ENCODE measurements at places on chromosomes 11 and 22.

GRCh38 chr11:84501750-84502149, 1125.4 kb downstream of the DLG2 start:
- no peak for DNase-seq

GRCh38 chr22:33000342-33001280, 57.6 kb downstream of the SYN3 start:
- peak; percentile 17 for DNase-seq

GRCh38 chr11:3958281-3958680, 102.8 kb downstream of the STIM1 start:
- no peak for DNase-seq

- no peak for DNase-seq
These were observed 51.1 kb downstream of the BARX2 start for GRCh38 chr11:129426776-129427175.

- DNase-seq, result peak; percentile 5
These were observed 324.0 kb downstream of the RAB38 start for GRCh38 chr11:87851234-87851633.

DNA sequence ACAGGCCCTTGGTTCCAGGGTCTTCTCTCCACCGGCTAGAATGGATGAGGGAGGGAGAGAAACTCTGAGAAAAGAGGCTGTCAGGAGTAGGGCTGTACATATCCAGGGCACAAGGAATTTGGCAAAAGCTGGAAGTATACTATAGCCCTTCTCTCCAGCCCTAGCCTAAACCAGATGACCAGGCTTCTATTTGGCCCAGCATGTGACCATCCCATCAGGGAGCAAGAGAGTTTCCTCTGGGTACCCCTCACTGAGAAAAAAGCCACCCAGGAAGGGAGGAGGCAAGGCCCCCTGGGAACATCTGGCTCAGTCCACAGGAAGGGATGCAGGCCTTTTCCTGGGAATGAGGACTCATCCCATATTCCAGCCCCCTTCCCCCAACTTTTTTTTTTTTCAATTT, 8.3 kb downstream of the CD44 start:
- DNase-seq, result no peak

- DNase-seq, result no peak
These were observed 365.3 kb upstream of the PDGFD start for GRCh38 chr11:104529213-104529612.

DNA sequence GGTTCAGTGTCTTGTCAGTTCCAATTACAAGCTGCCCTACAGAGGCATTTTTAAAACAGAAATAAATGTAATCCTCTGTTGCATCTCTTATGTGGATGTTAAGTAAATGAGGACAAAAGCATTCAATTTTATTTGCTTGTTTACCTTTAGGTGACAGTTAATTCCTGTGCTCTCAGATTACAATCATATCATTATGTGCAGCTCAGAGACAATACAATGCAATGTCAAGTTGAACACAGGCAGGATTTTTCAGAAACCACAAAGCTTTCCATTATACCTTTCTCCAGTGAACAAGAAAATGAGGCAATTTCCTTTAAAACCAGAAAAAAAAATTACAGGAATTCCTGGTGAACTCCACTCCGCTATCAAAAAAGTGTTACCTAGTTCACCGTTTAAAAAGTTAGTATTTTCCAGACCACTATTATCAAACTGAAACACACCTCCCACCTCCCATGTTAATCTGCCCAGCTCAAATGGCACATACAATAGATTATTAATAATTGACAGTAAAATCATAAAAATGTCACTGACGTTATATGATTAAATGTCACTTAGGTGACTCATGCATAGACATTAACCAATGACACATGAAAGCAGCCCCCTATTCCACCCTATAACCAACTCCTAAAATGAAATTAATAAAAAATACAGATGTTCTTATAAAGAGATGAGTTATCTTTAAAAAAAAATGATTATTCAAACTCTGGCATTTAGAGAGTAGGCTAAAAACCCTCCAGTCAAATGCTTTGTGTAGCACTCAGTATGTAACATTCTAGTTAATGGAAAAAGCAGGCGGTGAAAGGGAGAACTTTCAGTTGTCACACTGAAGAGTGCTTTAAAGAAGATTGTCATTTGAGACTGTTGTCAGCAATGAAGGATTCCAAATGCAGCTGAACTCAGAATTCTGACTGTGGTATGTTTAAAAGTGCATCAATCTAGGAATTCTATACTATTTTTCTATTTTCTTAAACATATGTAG, 98.6 kb downstream of the MUC15 start:
- no peak for DNase-seq

DNA sequence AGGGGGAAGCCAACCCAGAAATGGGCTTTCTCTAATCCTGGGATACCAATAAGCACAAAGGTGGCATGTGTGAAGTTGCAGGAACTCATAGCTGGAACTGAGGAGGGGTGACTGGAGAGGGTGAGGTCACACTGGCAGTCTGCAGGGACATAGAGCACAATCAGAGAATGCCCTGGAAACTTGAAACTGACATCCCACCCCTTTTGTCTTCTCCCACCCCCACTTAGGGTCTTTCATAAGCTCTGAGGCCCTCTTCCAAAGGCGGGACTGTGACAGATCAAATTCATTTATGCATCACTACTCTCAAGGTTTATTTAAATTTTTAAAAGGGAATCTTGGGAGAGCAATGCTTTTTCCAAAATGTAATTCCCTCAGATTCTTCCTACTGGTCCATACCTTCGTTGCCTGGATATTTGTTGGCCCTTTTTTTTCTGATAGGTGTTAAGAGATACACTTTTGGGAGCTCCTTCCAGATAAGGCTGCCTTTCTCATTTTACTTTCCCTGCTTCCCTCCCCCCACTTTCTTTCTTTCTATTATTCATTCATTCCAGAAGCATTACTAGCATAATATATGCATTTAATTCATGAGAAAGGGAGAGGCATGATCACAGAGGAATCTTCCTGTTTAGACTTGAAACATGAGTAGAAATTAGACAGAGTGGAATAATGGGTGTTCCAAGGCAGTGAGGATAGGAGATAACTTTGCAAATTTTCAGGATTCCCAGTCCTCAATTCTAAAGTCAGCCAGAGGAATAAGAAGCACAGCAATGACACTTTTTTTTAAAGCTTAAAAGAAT, 14.8 kb downstream of the OR51E2 start:
- DNase-seq, result peak; percentile 26

DNA sequence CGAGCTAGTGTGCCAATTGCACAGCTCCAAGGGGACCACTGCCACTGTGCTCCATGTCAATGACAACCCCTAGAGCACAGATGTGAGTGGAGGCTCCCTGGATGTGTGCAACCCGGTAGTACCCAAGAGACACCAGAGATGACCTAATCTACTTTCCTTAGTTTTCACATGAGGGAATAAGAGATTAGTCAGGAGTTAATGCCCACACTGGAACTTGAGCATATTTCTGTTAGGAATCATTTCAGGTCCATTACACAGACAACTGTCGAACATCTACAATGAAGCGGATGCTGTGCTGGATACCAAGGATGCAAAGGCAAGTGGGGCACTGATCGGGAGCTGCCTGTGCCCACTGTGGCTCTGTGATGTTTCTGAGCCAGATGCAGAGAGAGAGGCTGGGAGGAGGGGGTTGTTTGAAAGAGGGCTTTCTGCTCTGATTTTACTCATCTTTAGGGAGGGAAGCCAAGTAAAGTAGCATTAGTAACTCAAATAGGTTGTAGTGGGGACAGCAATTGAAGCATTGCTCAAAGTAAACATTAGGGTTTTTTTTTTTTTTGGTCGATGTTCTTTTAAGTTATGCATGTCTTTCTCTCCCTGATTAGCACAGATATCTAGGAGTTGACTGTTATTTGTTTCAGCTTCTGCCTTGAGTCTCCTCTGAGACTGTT, 82.5 kb upstream of the SORL1-AS1 start:
- no peak for DNase-seq

- DNase-seq, result no peak
These were observed 153.6 kb upstream of the SORL1-AS1 start for GRCh38 chr11:121606354-121606753.

GRCh38 chr11:79087961-79088318, 352.9 kb downstream of the TENM4 start:
- no peak for DNase-seq

- DNase-seq, result peak; percentile 36
These were observed 27.9 kb upstream of the RASL10A start for GRCh38 chr22:29343313-29343805.

GRCh38 chr11:73439002-73439843, 63.0 kb downstream of the RELT start:
- DNase-seq, result no peak

DNA sequence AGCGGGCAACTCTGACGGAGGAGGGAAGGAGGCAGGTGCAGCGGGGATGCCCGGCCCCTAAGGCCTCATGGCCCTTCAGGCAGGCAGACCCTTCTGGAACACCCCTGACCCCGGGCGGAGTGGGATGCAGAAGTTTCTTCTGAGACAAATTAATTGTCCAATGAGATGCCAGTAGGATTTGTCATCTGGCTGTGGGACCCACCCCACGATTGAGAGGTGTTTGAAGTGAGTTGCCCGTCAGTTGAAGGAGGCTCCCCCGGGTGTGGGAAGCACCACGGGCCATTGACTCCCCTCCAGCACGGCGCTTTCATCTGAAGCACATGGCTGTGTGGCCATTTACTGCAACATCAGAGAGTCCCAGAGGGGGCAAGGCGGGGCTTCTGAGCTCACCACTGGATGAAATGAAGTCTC, 527.8 kb downstream of the BRD1 start:
- DNase-seq, result no peak

- no peak for DNase-seq
These were observed 132.9 kb downstream of the BBOX1 start for GRCh38 chr11:27173545-27173944.

DNA sequence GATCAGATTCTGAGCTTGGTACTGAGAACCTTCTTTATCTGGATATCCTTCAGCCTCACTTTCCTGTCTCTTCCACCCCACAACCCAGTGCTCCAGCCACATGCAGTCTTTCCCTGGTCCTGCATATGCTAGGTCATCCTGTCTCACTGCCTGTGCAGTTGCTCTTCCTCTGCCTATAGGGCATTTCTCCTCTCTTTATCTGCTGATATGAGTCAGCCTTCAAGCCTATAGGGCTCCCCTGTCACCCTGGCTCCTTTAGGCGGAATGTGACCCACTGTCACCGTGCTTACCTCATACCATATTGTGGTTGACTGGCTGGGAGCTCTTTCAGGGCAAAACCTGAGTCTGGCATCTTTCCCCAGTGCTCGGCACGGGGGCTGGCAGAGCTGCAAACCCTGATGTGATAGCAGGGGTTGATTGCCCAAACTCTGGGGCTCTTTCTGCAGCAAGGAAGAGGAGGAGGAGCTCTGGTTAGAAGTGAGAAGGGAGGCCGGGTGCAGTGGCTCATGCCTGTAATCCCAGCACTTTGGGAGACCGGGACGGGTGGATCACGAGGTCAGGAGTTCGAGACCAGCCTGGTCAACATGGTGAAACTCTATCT, 26.3 kb downstream of the MEI1 start:
- no peak for DNase-seq

DNA sequence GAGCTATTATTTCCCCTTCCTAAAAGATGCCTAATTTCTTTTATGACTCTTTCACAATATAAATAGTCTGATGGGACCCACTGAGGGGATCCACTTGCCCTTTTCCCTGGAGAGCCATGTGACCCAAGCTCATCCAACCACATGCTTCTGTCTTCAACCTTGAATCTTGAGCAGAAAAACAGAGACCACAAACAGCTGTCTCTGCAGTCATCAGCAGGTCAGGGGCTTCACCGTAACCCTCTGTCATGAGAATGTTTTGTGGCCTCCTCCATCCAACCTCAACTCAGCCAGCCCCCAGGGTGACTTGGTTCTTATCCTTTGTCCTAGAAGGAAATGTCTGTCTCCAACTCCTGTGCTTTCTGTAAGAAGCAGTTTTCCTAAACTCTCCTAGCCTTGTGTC, 129.6 kb upstream of the POU2AF2 start:
- DNase-seq, result no peak
